Calu3 (cell line): ENCODE measurements at places on chromosomes 11 and 22.

DNA sequence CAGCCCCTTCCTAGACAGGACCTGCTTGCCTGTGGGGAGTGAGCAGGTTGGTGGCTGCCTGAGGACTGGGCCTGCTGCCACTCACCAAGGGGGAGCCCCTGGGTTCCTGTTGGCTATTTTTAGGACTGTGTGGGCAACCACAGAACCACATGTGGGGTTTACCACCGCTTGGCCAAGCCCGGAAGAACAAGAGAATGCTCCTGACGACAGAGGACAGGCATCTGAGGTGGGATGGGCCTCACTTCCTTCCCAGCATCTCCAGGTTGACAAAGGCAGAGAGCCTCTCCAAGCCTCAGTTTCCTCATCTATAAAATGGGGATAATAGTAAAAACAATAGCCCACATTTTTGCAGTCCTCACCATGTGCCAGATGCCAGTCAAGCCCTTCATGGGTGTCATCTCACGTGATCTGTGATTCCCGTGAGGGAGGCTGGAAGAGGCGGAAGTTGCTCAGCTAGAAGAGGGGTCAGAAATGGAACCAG, 43.6 kb downstream of the LRRC32 start:
- DNase-seq = no peak

- DNase-seq = no peak
These were observed 99.6 kb upstream of the GRAMD1B start for GRCh38 chr11:123330471-123330870.

GRCh38 chr11:117191680-117192400, 7.3 kb upstream of the TAGLN start:
- no peak for DNase-seq

GRCh38 chr11:83689144-83689780, 403.1 kb upstream of the CCDC90B start:
- no peak for DNase-seq
